ENCODE measurements at places on chromosomes 4 and X. TPM values are rescaled to one million over a fixed set of nuclear protein-coding genes. Genes with fewer than 3 reads are reported as not detected.

NONO gene
- 256 TPM for total RNA-seq

NLGN3 gene
- total RNA-seq, result 0.26 TPM

GAGE1 gene
- total RNA-seq, result not detected

RHOXF2 gene
- total RNA-seq, result not detected

SUV39H1 gene
- 2.9 TPM for total RNA-seq

RNF212 gene
- total RNA-seq, result 15.3 TPM

TRPC3 gene
- 0.78 TPM for total RNA-seq

HSFX3 gene
- total RNA-seq, result not detected

DMP1 gene
- not detected for total RNA-seq

POLN gene
- 5.1 TPM for total RNA-seq

UPF3B gene
- 1.5 TPM for total RNA-seq

PPP1R2C gene
- not detected for total RNA-seq

ITGB1BP2 gene
- total RNA-seq, result 3.4 TPM

GPC4 gene
- 3.5 TPM for total RNA-seq

SLC30A9 gene
- total RNA-seq, result 79.5 TPM

SPANXN4 gene
- total RNA-seq, result not detected

PHOX2B gene
- total RNA-seq, result not detected

NAT8L gene
- 0.13 TPM for total RNA-seq

NMU gene
- total RNA-seq, result not detected

YY2 gene
- total RNA-seq, result 4.0 TPM

TMEM255A gene
- 0.07 TPM for total RNA-seq

STBD1 gene
- total RNA-seq, result 11.1 TPM

TEX28 gene
- total RNA-seq, result not detected

BCLAF3 gene
- 6.1 TPM for total RNA-seq

IL21 gene
- not detected for total RNA-seq

STATH gene
- total RNA-seq, result not detected

KIAA0232 gene
- total RNA-seq, result 21.1 TPM

PDLIM5 gene
- 151 TPM for total RNA-seq

RHOXF1 gene
- total RNA-seq, result not detected

TAF7L gene
- total RNA-seq, result 0.20 TPM

RAI2 gene
- total RNA-seq, result 2.0 TPM

NDNF gene
- total RNA-seq, result 4.9 TPM

MAGEC2 gene
- total RNA-seq, result not detected

SMPX gene
- not detected for total RNA-seq

RAP2C gene
- 18.3 TPM for total RNA-seq

PJA1 gene
- total RNA-seq, result 27.8 TPM

PAK3 gene
- 4.6 TPM for total RNA-seq

SLC10A3 gene
- total RNA-seq, result 37.0 TPM

BANK1 gene
- total RNA-seq, result 0.30 TPM

BTC gene
- total RNA-seq, result 0.30 TPM

P2RY10 gene
- total RNA-seq, result not detected

FAM184B gene
- 0.10 TPM for total RNA-seq

Data from smooth muscle cell of the pulmonary artery (primary cell).